ENCODE measurements at places on chromosomes 13 and 19. TPM values are rescaled to one million over a fixed set of nuclear protein-coding genes. Genes with fewer than 3 reads are reported as not detected.

PNMA8B gene
- 1.6 TPM for total RNA-seq

BST2 gene
- total RNA-seq, result 63.1 TPM

DHX34 gene
- 8.4 TPM for total RNA-seq

SYNE4 gene
- total RNA-seq, result 0.20 TPM

SLC6A16 gene
- total RNA-seq, result 0.13 TPM

RAB4B gene
- total RNA-seq, result 11.2 TPM

ACP5 gene
- total RNA-seq, result 2.4 TPM

CLC gene
- total RNA-seq, result not detected

KIR2DL3 gene
- not detected for total RNA-seq

UBL5 gene
- 88.2 TPM for total RNA-seq
